ENCODE measurements at places on chromosomes 1 and 21. TPM values are rescaled to one million over a fixed set of nuclear protein-coding genes. Genes with fewer than 3 reads are reported as not detected.

- DNase-seq = no peak
These were observed 2.1 kb downstream of the SLC22A15 start for GRCh38 chr1:115978292-115978941.

DNA sequence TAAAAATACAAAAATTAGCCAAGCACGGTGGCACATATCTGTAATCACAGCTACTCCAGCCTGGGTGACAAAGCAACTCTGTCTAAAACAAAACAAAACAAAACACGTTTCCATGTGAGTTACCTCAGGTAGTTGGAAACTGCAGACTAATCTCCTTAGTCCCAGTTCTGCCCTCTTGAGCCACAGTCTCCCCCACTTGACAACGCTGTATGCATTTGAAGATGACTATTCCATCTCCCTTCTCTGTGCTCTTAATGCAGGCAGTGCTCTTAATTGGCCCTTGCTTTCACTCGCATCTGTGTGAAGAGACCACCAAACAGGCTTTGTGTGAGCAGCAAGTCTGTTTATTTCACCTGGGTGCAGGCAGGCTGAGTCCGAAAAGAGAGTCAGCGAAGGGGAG, 19.6 kb upstream of the DHCR24 start:
- no peak for DNase-seq

GRCh38 chr21:36784947-36785346, 86.0 kb downstream of the SIM2 start:
- no peak for DNase-seq

The EPHA2 gene
- 0.33 TPM for total RNA-seq

DNA sequence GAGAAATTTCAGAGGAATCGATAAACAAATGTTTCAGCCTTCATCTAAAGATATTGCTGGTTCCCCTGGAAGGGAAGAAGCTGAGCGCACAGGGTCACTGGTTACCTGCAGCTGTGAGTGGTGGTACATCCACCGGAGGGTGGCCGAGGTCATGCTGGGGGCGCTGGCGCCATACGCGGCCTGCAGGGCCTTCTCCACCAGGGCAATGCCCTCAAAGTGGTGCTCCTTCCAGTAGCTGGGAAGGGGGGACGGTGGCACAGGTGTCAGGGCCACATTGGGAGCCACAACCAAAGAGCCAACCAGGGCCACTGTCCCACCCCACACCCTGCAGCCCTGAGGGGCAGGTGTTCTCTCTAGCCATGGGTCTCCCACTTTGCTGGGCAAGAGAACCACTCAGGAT, 4.7 kb downstream of the AKR7A3 start:
- no peak for DNase-seq

- no peak for DNase-seq
These were observed 405.8 kb downstream of the DUSP10 start for GRCh38 chr1:221336126-221336525.

GRCh38 chr1:25033828-25034705, 104.0 kb upstream of the RUNX3 start:
- DNase-seq = no peak

DNA sequence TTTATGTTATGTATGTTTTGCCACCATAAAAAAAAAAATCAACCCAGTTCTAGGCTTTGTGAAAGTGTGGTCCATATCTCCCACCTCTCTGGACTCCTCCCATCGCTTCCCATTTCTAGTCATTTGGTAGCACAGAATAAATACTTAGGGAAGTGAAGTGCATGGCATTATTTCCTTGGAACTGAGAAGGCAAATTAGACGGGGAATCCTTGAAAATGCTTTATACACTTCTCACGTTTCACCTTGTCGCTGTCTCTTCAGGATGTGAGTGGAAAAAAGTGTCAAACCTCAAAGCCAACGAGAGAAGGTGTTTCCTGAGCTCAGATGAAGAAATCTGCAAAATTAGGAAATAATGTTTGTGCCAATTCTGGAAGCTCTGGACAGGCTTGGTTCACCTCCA, 209.9 kb downstream of the ATG4C start:
- no peak for DNase-seq

- no peak for DNase-seq
These were observed 21.0 kb downstream of the B3GALT5 start for GRCh38 chr21:39633770-39634181.

DNA sequence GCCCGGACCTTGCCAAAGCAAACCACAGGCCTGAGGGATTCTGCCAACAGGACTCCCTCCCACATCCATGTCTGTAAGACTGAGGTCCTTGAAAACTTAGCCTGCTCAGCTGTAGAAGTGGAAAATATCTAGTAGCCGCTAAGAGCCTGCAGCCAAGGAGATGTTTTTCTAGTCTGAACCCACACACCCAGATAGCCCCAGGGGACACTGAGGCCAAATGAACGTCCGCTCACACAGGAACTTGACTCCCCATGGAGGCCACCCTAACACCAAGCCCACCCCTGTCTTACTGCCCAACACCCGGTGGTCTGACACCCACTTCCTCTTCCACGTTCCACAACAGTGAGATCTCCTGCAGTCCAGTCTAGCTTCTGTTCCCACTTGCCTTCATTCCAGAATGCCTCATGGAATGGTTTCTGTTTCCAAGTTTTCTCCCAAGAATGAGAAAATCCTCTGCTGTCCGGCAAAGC, 174.8 kb downstream of the PLPP3 start:
- DNase-seq = no peak

DNA sequence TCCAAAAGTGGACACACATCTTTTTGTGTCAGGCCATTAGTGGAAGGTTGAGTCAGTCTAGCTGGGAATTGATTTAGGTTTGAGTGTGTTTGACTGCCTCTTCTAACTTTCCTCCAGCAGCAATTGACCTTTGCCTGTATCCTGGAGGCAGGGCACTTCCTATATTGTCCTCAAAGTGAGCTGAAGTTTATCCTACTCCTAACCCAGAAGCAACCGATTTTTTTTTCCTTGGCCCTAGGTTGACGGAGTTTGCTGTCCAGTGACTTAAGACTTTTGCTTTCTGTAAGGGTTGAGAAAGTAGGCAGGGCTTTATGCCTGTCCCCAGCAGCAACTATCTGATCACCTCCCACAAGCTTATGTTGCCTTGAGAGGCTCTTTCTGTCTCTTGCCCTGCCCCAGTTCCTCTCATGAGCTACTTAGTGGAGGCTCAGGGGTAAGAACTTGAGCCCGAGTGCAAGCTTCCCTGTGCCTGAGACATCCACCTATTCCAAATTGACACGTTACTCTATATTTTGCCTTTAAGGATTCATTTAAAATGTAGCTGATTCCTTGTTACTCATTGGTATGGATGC, 30.9 kb downstream of the SLC35F3 start:
- no peak for DNase-seq

The GJA5 gene
- total RNA-seq = not detected

DNA sequence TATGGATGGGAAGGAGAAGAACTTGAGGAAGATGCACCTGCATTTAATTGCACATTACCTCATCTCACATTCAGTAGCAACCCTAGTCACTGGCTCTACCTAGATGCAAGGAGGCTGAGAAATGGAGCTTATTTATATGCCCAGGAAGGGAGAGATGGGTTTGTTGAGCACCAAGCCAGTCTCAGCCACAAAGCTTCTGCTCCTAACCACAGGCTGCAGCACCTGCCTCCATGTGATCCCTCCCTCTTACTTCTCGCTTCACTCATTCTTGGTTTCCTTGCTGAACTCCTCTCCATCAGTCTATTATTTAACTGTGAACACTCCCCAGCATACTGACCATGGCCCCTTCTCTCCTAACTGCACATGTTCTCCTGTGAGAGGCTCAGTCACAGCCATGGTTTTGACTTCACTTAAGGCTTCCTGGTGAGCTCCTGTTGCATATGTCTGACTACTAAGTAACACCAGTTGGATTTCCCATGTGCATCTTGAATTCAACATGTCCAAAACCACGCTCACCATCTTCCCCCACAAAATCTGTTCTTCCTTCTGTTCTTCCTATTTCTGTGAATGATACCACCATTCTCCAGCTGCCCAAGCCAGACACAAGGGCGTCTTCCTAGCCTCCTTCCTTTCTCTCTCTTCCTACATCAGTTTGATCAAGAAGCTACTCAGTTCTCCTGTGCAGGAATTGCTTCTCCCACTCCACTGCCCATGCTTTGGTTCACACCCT, 139.8 kb downstream of the AK5 start:
- DNase-seq = no peak

DNA sequence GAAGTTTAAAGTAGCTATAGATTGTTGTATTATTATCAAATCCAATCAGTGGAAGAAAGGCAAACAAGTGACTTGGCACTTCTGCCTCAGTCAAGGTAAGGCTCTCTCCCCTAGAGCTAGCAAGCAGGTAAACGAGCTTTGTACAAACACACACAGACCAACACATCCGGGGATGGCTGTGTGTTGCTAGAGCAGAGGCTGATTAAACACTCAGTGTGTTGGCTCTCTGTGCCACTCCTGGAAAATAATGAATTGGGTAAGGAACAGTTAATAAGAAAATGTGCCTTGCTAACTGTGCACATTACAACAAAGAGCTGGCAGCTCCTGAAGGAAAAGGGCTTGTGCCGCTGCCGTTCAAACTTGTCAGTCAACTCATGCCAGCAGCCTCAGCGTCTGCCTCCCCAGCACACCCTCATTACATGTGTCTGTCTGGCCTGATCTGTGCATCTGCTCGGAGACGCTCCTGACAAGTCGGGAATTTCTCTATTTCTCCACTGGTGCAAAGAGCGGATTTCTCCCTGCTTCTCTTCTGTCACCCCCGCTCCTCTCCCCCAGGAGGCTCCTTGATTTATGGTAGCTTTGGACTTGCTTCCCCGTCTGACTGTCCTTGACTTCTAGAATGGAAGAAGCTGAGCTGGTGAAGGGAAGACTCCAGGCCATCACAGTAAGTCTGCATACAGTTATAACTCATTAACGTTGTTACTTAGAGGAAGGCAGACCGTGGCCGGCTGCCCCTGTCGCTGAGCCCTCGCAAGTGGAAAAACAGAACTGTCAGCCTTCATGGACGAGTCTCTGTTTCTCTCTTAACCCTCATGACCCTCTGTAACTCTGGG, at the start of gene PALMD:
Gene PALMD, plus strand, starts transcription at position 415 of the 833 bp plus-strand sequence. Its CDS starts 205 bp downstream, at position 620.
- no peak for DNase-seq

The MIXL1 gene
- total RNA-seq = not detected

DNA sequence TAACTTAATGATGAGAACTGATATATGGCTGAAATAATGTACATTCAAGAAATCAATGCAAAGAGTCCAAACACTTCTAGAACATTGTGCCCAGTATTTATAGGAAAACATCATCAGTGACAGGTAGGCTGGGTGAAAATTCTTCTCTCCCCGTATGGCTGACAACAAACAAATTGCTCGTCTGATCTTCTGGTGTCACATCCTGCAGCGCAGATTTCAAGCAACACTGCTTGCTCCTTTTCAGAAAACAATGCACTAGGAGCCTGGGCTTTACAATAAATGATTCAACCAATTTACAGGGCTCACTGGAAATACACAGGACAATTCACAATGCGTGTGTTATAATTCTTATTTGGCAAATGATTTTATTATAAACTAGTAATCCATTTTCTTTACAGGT, 185.3 kb downstream of the RERE start:
- no peak for DNase-seq

The SLAMF9 gene
- total RNA-seq = not detected

DNA sequence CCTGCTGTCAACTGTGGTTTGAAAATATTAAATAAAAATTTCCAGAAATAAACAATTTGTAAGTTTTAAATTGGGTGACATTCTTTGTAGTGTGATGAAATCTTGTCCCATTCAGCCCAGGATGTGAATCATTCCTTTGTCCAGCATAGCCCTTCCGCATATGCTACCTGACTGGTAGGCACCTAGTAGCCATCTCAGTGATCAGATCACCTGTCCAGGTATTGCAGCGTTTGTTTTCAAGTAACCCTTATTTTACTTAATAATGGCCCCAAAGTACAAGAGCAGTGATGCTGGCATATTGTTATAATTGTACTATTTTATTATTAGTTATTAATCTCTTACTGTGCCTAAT, 351.6 kb upstream of the B3GALT2 start:
- DNase-seq = no peak

DNA sequence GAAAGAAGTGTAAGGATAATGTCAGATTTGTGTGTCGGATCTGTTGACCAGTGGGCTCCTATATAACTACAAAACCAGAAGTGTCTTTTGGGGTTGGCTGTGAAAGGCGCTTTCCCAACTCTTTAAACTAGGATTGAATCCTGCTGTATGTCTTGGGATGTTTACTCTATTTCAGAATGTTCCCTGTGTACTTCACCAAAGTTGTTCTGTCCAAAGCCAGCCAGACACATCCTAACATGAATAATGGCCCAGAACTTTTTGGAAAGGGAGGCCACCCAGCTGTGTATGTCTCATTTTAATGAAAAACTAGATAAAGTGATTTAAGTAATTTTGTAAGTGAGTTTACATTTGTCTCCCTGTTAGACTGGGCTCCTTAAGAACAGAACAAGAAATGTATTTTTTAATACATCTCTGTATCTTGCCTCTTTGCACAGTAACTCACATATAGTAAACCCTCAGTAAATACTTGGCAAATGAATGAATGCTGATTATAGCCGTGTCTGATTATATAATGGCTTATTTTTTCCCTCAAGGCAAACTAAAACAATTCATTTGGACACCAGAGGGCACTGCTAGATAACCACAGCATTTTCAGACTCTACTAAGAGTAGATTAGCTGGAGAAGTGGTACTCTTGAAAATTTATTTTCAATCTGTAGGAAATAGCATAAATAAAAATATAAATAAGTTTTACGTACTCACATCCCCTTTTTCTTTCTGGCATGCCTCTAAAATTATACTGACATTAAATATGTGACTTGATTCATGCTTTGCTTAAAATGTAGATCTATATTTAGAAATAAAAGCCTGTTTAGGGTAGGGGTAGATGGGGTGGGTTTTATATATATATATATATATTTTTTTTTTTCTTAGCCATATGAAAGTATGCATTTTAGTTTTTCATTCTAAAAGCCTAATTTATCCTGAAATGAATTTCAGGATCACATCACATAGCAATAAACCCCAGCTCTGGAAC, 23.8 kb downstream of the TSEN15 start:
- no peak for DNase-seq

DNA sequence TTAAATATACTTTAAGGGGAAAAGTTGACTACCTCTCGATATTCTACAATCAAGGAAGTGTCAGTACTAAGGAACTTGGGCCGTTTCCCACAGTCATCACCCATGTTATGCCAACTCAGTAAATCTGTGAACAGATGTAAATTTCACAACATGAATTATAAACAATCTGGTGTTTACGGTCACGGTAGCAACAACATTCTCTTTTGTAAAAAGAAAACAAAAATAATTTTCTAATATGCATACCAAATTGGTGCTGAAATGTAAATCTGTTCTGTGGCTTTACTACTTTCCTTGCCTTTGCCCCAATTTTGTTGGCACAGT, 1.2 kb downstream of the SH3GLB1 start:
- no peak for DNase-seq

The MXRA8 gene
- 0.41 TPM for total RNA-seq

- no peak for DNase-seq
These were observed 37.1 kb upstream of the CSF1 start for GRCh38 chr1:109873278-109874175.

- DNase-seq = no peak
These were observed 45.7 kb downstream of the RAP1GAP start for GRCh38 chr1:21623410-21623961.

The WNT2B gene
- not detected for total RNA-seq

DNA sequence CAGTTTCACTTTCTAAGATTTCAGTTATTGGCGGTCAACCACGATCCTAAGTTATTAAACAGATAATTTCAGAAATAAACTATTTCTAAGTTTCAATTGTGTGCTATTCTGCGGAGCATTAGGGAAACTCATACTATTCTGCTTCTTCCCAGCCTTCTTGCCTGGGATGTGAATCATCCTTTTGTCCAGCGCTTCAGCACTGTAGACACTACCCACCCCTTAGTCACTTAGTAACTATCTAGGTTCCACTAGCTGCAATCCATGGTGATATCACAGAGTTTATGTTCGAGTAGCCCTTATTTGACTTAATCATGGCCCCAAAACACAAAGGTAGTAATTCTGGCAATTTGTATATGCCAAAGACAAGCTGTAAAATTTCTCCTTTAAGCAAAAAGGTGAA, 279.9 kb upstream of the ADAMTS5 start:
- DNase-seq = no peak

The DMRTA2 gene
- total RNA-seq = not detected

All from activated T-cell treated with anti-CD3 and anti-CD28 coated beads, Interleukin-2, amount 50 U/mL, for 4 hours (primary cell).